ENCODE measurements at places on chromosomes 7 and 10.

- DNase-seq, result no peak
These were observed 329.6 kb upstream of the PHYHIPL start for GRCh38 chr10:58846856-58847255.

DNA sequence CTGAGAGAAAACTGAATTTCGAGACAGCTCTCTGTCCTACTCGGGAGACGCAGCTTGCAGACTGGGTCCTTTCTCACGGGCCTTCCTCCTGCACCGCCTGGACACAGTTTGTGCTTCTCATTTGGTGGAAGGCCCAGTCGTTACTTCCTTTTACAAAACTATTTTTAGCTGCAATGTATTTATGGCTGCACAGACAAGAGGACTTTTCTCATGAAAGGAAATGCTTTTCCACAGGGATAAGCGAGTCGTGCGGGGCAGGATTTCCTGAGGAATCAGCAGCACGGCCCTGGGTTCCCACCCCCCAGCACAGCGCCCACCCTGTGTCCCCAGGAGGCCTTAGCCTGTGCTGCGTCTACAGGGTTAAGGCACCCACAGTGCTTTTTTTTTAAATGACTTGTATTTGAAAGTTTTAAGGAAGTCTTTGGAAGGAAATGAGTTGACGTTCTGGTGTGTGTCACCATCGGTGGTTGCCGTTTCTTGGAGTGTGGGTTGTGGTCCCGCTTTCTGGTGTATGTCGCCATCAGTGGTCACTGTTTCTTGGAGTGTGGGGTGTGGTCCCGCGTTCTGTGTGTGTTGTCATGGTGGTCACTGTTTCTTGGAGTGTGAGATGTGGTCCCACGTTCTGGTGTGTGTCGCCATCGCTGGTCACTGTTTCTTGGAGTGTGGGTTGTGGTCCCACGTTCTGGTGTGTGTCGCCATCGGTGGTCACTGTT, 50.9 kb downstream of the INPP5A start:
- no peak for DNase-seq

- DNase-seq, result no peak
These were observed 71.3 kb downstream of the PFKFB3 start for GRCh38 chr10:6274040-6274439.

DNA sequence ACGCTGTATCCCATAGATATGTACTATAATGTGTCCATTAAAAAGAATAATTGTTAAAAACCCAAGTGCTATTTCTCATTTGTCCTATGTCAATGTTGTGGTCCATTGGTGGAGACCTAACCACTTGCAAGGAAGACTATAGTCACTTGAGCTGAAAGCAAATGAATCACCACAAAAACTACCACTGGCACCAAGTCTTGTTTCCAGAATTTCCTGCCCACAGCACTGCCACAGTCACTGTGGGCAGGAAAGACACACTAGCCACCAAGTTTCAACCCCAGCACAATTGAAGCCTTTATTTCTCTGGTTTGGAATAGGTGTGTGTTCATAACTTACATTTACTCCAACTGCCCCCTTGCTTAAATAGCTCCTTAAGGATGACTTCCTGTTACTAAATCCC, 12.4 kb downstream of the DIP2C start:
- DNase-seq, result no peak

DNA sequence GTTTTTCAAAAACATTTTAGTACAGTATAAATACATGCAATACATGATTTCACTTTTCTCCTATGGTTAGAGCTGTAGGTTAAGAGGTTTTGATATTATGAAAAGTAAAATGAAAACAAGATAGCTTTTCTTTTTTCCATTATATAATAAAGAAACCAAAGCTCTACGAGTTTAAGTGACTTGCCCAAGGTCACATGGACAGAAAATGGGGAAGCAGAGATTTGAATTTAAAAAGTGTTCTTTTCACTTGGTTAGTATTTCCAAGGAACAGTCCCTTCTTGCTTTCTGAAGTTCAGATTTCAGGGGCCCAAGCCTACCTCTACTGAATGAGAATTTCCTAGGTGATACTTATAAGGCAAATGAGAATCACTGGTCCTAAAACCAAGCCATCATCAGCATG, 13.2 kb upstream of the MAP3K8 start:
- no peak for DNase-seq

DNA sequence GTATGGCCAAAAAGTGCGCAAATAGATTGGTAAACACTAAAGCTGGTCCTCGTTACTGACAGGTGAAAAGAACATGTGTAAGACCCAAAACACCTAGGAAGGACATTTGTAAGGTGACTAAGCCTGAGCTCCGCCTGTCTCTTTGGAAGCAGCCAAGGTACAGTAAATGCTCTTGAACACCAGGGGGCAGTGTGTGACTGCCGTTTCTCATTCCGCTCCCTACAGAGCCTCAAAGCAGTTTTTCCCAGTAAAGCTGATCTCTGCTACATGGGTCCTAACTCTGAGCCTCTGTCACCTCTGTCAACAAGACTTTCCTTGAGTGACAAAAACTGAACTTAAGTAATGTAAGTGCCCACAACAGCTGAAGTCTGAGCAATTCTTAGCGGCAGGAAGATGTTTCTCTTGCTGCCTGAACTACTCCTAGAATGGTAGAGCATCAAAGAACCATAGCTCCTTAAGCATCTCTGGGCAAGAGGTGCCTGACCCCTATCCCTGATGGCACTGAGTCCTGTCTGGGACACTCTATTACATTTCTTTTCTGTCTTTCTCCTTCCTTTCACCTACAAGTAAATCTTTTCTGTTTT, 238.0 kb upstream of the INHBA start:
- peak; percentile 68 for DNase-seq

DNA sequence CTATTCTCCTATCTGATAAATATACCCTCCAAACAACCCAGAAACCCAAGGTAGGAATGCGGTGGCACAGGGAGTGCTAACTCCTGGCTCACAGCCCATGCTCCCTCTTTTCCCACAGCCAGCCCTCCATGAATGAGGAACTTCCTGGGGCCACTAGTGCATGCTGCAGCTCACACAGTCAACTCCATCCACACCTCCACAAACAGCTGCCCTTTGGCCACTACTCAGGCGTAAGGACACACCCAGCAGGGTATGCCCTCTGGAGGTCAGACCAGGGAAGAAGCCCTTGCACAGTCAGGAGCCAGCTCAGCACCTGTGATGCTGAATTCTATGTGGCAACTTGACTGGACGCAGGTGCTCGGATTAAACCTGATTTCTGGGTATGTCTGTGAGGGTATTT, 85.2 kb upstream of the PIK3CG start:
- DNase-seq, result no peak

DNA sequence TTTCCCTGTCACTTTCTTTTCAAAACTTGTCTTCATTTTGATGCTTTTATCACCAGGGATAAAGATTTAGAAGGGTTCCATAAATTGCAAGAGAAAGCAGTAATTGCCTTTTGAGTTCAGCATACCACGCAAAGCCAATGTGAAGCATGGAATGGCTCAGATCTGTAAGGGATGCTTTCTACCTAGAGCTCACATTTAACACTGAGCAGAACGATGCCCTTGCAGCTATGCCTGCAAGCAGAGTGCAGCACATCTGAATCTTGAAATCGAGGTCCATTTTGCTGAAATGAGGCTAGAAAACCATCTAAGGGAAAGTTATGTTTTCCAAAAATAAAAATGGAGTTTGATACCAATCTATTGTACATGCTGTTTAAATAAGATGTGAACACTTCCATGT, 171.2 kb upstream of the CELF2 start:
- DNase-seq, result no peak

DNA sequence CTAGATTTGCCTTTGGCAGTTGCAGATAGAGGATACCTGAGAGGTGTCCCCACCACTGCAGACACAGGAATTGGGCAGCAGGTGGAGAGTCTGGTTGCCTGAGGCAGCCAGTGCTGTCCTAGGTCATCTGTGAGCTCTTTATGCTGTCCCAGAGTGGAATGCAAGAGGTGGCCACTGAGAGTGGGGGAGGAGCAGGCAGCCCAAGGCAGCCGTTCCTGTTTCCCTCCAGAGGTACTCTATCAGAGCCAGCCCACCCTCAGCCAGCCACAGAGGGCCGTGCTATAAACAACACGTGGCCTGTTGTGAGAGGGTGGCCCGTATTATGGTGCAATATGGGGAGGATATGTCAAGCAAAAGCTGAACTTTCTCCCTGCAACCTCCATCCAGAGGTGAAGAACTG, 8.5 kb downstream of the LRRC18 start:
- no peak for DNase-seq

- DNase-seq, result no peak
These were observed 1.2 kb downstream of the VPS41 start for GRCh38 chr7:38907766-38908165.

- DNase-seq, result no peak
These were observed 6.3 kb downstream of the CALML5 start for GRCh38 chr10:5492929-5493576.

DNA sequence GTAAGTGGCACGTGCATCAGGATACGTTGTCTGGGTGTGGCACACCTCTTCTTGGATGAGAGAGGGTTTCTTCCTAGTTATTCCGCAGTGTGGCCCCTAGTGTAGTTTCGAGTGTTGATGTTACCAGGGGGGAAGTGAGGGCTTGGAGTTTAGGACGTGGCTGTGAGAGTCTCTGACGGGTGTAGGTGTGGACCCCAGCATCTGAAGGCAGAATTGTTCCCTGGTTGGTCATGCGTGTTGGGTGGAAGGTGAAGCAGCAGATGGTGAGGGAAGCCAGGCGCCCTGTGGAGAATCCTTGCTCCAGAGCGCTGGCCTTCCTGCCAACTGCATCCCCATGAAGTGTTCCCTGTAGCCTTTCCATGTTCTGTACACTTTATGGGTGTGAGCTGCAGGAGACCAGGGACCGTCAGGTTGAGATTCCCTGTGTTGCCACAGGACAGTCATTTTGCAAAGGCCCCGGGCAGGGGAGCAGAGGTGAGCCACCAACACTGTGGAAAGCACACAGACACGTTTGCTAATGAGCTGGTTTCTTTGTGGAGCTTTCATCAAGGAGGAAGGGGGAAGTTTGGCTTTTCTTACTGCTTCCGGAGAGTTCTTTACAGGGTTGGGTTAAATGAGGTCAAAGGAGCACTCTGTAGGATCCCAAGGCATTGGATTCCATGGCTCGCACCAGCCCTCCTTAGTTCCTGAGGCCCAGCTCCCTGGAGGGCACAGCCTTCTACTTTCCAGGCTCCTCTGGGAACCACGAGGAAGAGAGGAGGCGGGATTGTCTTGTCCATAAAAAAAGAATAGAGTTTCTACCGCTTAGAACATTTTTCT, 32.0 kb downstream of the TSPAN14 start:
- DNase-seq, result no peak

DNA sequence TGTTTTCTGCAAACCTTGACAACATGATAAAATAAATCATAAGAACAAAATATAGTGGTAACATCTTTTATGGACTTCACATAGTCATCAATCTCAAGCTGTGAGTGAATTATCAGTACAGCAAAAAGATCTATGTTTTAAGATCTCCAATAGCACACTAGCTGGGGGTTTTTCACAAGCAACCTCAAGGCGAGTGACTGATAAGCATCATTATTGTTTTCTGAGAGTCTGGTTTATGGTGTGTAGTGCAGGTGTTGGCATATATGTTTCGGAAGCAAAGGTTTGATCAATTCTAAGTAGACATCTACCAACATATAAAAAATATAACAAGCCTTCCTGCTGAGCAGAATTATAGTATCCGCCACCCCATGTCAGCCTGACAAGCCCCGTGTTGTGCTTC, 403.8 kb upstream of the MGMT start:
- no peak for DNase-seq

Measured in neural crest cell (in vitro differentiated cells).